HFF-Myc (cell line): ENCODE measurements at places on chromosomes 4 and X.

DNA sequence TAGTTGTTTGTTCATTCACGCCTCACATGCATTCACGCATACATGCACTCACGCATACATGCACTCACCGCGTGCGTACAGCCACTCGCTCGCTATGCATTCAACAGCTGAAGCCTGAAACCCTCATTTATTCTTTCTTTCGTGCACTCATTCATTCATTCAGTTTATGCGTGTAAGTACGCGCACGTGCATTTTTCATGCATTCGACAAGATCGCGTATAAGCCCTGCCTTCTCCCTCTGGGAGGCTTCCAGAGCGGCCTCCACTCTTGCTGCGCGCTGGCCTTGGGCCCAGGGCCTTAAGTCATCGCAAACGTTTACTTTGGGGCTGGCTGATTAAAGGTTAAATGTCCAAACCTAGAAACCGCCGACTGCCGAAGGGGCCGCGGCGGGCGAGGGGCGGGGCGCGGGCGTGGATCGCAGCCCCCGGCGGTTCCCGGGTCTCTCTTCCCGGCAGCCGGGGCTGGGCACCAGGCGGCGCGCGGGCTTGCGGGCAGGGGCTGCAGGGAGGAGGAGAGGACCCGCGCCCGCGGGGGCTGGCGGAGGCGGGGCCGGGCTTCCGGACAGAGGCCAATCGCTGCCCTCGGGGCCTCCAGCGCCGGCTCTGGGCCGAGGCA lies at the start of gene GYG2:
Gene GYG2, plus strand, starts transcription at position 587 of the 615 bp plus-strand sequence. CDS start 1,259 bp downstream, outside the sequence.
- DNase-seq, result no peak

DNA sequence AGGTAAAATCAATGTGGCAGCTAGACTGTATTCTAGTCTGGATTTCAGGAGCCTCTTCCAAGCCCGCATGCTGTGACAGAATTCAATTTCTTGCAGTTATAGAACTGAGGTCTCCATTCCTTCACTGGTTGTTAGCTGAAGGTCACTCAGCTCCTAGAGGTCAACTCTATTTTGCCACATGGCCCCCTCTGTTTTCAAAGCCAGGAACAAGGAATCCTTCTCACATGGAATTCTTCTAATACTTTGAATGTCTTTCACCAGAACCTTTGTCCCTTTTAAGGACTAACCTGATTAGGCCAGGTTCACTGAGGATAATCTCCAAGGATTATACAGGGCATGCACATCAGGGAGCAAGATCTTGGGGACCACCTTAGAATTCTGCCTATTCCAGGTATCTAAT lies 23.4 kb upstream of the MMRN1 start:
- DNase-seq, result no peak

- DNase-seq, result no peak
Measured at GRCh38 chrX:107723511-107723910, 52.1 kb downstream of the TSC22D3 start.

- no peak for DNase-seq
Measured at GRCh38 chr4:5609306-5610007, 98.9 kb downstream of the EVC2 start.

GRCh38 chrX:33840176-33840575 lies 291.9 kb downstream of the FAM47A start:
- DNase-seq, result no peak

DNA sequence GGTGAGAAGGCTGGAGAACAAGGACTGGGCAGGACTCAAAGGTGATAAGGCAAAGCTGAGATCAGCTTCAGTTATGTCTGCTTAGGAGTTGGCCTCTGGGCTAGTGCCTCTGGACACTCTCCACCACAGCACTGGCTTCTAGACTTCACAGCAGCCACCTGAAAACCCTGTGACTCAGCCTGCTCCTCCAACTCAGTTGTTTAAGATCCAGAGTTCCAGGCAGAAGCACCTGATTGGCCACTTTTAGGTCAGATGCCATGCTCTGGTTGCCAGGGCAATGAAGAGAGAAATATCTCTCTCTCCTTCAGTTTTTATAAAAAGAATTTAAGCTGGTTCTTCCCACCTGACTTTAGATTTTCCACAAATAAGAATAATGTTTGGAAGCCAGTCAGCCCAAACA lies 47.9 kb upstream of the BLTP1 start:
- DNase-seq, result no peak

- DNase-seq, result no peak
Measured at GRCh38 chr4:126427853-126428252, 1113.1 kb downstream of the FAT4 start.

GRCh38 chrX:69027181-69028005 lies 137.9 kb downstream of the PJA1 start:
- DNase-seq, result peak; percentile 31

DNA sequence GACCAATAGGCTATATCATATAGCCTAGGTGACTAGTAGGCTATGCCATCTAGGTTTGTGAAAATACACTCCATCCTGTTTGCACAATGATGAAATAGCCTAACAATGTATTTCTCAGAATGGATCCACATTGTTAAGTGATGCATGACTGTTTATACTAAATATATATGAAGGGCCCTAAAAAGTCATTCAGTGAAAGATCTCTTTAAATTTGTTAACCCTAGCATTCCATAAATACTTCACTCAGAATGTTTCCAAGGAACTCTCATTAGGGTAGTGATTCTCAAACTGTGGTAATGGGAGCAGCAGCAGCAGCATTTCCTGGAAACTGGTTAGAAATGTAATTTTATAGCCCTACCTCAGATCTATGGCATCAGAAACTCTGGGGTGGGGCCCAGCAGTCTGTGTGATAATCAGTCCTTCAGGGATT lies 74.9 kb downstream of the PRRG1 start:
- no peak for DNase-seq

- DNase-seq, result no peak
Measured at GRCh38 chr4:14428125-14428524, 574.2 kb upstream of the CPEB2 start.

DNA sequence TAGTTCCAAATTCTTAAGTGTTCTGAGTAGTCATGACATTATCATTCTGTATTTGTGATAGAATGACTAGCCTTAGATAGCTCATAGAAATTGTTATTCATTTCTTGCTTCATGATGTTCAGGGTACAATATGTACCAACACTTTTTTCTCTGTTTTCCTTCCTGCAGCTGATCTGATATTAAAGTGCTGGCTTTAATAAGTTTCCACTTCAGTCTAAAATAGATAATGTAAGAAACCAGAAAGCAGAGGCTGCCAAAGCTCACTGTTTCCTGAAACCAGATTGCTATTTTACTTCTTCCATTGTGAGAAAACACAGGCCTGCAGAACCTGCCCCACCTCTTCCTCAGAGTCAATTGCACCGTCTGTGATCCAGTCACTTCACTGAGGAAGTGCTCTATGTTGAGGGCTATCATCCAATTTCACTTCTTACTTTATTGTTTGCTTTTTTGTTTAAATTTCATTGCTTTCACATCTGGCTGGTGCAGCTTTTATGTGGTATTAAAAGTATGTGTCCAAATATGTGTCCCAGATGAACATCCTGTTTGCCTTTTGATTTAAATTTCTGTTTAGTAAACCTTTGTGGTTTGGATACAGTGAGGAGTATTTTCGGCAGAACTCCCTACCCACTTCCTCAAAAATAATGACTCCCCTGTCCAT lies 652.1 kb downstream of the ANKRD50 start:
- peak; percentile 92 for DNase-seq

DNA sequence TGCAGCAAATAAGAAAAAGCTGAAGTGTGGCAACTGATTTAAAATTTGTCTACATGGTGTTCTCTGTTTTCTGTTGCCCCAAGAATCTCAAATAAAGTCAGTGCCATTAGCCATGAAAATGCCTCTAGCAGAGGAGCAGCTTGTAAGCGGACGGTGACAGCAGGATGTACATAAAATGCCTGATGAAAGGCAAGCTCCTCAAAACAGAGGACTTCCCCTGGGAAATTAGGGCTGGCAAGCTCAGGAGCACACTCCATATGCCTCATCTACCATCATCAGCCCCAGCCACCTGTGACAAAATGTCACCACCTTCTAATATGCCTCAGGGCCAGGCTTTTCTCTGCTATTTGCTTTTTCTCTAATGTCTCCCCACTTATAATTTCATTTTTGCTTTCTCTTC lies 54.5 kb downstream of the ASB9 start:
- DNase-seq, result no peak

DNA sequence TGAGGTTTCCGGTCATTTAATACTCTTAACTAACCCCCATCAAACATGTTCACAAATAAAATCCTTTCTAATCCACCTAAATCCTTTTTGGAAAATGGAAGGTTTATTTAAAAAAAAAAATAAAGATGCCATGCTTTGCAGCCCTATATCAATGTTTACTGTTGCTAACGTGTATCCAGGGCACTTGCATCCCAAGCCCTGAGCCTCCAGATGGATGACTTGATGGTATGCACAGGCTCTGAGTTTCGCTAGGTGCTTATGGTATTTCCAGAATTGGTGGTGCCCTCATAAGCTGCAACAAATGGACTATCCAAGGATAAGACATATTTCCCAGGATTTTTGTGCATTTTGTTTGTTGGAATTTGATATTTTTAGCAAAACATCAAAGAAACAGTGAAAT lies 257.7 kb downstream of the PRDM5 start:
- no peak for DNase-seq

- DNase-seq, result no peak
Measured at GRCh38 chrX:147679356-147680005, 232.2 kb upstream of the FMR1 start.

DNA sequence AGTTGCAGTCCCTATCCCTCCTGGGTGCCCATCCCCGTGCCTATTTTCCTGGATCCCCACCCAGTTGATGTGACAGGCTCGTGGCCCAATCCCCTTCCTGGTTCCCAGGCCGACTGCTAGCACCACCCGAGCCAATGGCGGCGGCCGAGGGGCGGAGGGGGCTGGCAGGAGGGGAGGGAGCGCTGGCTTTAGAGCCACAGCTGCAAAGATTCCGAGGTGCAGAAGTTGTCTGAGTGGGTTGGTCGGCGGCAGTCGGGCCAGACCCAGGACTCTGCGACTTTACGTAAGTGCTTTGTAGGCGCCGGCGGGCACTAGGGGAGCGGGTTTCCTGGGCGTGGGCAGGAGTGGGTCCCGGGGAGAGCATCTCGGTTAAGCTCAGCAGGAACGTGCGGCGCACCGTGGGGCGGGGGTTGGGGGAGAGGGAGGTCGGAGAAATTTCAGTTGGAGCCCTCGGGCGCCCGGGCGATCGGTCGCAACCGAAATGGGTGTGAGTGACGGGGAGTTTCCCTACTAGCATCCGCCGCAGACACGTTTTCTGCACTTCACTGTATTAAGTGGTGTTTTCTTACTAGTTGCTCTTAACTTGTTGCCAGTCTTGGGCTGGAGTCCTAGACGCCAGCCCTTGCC lies at the start of gene PLS3:
Gene PLS3, plus strand, starts transcription at position 197 of the 627 bp plus-strand sequence. CDS start 49,077 bp downstream, outside the sequence.
- no peak for DNase-seq

- DNase-seq, result no peak
Measured at GRCh38 chr4:5889002-5889696, 3.7 kb downstream of the CRMP1 start.

- no peak for DNase-seq
Measured at GRCh38 chr4:73646117-73646516, 25.9 kb upstream of the RASSF6 start.
